SIG-M5 (cell line): ENCODE measurements at places on chromosomes 6 and 20.

GRCh38 chr6:80145921-80146320, 39.5 kb downstream of the BCKDHB start:
- DNase-seq, result no peak

- no peak for DNase-seq
These were observed 18.2 kb downstream of the GPX5 start for GRCh38 chr6:28543651-28544610.

- no peak for DNase-seq
These were observed 4.8 kb upstream of the DUSP22 start for GRCh38 chr6:287489-287860.

DNA sequence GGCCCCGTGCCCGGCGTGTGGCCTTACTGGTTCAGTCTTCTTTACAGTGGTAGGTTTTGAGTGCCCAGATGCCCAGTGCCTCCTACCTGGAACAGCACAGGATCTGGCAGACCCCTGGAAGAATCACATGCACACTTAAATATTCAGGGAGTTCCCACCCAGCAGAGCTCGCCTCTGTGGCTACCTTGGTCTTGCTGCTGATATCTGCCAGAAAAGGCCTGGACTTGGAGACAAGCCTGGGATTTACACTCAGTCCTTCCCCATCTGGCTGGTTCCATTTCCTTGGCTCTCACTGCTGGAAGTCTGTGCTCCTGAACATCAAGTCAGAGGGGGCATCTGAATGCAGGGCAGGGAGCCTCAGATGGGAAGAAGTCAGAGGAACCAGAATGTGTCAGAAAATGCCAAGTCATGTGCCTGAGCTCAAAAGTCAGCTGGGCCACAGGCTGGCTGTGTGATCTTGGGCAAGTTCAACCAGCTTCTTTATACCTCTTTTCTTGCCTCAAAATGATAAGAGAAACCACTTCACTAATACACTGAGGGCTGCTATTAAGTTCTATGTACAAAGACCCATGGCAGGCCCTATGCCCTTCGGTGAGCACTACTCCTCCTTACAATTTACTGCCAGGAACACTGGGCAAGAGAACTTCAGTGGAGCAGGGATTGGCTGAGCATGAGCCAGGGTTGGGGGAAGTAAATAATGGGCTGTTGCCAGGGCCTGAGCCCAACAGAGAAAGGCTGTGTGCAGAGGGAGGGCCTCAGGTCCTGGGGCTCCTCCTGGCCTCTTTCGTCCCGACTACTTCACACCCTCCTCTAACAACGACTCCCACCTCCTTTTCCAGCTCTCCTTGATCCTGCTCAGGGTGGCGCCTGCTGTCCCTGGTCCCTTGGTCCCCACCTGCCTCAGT, 158.1 kb upstream of the PROKR2 start:
- DNase-seq, result no peak

DNA sequence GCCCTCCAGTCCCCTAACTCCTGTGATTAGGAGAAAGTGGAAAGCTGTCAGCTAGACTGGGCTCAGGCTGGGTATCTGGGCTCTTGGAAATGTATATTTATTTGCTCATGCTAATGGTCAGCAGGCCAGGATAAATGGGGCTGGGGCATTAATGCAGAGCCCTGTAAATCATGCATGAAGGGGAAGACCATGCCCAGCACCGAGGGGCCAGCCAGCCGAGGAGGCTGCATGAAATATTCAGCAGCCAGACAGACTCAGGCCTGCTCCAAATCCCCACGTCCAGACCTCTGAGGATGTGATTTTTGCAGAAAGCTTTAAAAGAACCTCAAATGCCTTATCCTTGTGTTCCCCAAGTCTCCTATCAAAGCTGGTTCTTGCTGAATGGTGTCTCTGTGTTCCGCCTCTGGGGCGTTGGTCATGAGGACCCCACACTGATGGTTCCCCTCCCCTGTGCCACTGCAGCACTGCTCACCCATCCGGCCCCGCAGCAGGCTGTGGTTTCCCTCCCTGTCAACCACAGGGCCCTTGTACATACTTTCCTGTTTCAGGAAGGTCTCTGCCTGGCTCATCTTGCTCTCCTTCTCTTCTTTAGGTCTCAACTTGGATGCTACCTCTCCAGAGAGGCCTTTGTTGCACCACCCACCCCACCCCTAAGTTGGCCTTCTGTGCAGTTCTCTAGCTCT, 358.4 kb downstream of the CDH26 start:
- no peak for DNase-seq

GRCh38 chr20:47676219-47676721, 109.0 kb downstream of the SULF2 start:
- DNase-seq, result no peak

DNA sequence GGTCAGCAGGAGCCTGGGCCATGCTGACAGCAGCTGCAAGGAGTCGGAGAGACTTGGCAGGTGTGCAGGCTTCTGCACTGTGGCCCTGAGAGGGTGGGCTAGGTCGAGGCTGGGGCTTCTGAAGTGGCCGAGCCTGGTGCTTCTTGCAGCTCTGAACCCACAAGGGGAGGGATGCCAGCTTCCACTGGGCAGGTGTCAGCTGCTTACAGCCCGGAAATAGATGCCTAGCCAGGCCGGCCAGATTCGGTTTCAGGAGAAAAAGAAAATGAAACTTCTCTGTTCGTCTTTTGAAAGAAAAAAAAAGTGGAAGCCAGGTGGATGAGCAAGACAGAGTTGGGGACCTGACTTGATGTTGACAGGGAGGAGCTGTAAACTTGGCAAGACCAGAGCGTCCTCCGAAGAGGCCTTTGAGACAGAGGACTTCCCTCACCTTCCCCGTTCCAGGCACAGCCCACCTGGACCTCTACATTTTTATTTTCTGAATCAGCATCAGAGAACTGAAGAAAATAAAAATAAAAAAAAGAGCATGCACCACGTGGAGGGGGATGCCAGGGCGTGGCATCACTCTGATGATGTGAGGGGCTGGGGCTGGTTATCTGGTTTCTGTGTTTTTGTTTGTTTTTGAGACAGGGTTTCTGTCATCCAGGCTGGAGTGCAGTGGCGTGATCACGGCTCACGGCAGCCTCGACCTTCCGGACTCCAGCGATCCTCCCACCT, at the start of gene ZBP1:
TSS of gene ZBP1 (minus strand) at position 153 of the 717 bp plus-strand sequence. CDS start at position 22, 131 bp downstream.
- DNase-seq, result no peak

DNA sequence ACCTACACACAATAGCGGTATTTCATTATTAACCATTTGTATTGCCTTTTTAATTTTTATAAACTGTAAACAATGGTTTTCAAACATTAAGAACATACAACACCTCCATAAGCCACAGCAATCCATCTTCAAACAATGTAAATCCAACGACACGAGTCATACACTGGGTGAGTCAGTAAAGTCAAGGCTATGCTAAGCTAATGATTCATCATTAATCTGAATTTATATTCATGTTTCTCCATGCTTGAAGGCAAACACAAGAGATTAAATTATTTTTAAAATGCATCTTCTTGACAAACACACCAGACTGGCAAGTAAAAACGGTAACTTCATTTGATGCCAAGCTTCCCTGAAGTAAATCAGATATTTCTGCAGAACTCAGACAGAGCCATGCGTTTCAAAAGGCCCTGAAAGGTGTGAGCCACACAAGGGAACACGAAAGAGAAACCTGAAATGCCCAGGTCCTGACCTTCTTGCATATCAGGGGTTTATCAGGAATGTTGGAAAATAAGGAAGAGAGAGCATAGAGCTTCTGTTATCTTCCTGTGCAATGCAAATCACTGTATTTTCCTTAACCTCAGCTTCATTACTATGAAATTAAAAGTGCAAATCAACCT, 162.5 kb downstream of the ALDH8A1 start:
- DNase-seq, result no peak

DNA sequence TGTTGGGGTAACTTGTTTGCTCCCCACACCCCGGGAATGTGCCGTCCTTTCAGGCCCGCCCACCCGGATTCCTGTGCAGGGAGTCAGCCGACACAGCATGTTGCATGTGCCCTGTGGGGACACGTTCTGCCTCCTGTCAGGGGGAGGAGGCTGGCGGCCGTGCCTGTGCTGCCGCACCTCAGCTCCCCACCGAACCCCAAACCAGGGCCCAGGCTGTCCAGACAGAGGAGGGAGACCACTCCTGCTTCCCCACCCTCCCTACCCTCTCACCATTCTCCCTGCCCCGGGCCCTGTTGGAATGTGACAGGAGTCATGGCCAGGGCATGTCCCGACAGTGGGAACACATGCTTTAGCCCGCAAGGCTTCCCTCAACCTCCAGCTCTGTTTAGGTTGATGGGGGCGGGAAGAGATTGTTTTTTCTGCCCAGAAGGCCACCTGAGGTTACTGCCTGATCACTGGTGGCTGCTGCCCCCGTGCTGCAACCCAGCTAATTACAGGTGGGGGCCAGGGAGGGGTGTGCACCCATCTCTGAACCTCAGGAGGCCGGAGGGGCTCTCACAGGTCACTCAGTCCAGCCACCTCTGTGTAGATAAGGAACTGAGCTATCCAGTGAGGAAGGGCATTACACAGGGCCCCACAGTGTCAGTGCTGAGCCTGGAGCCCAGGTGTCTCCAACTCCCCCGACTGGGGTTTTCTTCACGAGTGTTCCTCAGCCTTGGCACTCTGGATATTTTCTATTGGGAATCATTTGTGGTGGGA, 13.6 kb downstream of the LRRC73 start:
- DNase-seq, result no peak

DNA sequence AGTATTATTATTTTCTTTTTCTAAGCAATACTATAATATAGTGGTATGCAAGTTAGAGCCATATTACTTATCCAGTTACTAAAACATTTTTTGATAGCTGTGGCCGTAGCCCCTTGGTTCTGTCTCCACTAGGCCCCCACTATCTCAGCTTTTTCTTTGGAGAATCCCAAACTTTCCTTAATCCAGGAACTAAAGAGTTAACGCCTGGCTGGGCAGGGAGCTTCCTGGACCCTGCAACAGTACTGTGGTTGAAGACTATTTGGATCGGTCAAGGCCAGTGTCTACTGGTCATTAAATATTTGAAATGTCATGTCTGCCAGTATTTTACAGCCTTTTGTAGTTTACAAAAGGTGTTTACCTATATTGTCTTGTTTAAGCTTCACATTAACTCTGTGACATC, 20.0 kb upstream of the TRERF1 start:
- DNase-seq, result no peak

GRCh38 chr6:57021086-57021720, 25.3 kb upstream of the KIAA1586 start:
- DNase-seq, result no peak

GRCh38 chr6:43183441-43183840, 1.4 kb downstream of the CUL9 start:
- DNase-seq, result no peak

- no peak for DNase-seq
These were observed 233.3 kb downstream of the SYNDIG1 start for GRCh38 chr20:24702501-24703283.

DNA sequence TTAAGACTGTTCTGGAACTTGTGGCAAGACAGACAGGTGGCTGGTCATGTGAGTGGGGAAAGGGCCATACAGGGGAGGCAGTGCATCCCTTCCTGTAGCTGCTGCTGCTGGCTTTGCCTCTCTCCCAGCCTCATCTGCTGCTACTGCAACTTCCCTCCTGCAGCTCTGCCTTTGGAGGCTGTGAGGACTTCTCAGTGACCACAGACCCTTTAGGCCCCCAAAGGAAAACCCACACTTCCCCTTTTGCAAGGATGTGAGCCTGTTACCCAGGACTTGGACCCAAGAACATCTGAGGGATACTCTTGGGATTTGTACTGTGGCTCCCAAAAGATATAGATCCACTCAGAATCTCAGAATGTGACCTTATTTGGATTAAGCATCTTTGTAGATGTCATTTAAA, 91.0 kb downstream of the TMEM170B start:
- no peak for DNase-seq

DNA sequence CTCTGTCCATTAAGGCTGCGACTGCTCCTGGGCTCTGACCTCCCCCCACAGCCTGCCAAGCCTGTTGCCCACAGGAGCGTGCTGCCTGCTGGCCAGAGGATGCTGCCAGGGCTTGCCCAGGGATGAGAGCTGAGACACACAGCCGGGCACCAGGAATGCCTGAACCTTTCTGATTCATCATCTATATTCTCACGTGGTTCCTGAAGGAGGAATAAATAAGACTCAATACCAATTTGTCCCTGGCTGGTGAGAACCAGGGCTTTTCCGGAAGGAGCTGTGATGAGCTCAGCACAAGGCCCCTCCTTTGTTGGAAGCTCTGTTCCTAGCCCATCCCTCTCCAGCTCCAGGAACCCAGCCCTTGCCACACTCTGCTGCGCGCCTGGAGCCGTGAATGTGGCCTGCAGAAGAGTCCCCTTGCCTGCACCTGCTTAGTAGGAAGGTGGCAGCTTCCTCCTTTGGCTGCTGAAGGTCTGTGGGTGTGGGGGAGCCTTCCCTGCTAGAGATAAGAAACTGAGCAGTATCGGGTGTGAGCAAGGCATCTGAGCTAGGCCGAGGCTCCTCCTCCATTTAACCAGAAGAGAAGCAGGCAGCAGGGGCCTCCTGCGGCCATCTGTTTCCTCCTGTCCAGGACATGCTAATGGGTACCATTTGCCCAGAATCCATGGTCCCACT, 37.9 kb downstream of the SYNDIG1 start:
- DNase-seq, result no peak
